Hematopoietic multipotent progenitor cell treated with erythropoietin and hydrocortisone succinate and interleukin-3 and kit ligand, for 15 days (in vitro differentiated cells): ENCODE measurements at places on chromosomes 16 and 17.

GRCh38 chr16:75019007-75019406 lies 20.2 kb downstream of the ZNRF1 start:
- DNase-seq = no peak

- DNase-seq = no peak
Measured at GRCh38 chr16:60979119-60979518, 1057.1 kb downstream of the CDH8 start.

GRCh38 chr17:43553573-43553972 lies 7.4 kb upstream of the ETV4 start:
- DNase-seq = no peak

GRCh38 chr16:68179196-68179795 lies 56.6 kb downstream of the ESRP2 start:
- DNase-seq = no peak

DNA sequence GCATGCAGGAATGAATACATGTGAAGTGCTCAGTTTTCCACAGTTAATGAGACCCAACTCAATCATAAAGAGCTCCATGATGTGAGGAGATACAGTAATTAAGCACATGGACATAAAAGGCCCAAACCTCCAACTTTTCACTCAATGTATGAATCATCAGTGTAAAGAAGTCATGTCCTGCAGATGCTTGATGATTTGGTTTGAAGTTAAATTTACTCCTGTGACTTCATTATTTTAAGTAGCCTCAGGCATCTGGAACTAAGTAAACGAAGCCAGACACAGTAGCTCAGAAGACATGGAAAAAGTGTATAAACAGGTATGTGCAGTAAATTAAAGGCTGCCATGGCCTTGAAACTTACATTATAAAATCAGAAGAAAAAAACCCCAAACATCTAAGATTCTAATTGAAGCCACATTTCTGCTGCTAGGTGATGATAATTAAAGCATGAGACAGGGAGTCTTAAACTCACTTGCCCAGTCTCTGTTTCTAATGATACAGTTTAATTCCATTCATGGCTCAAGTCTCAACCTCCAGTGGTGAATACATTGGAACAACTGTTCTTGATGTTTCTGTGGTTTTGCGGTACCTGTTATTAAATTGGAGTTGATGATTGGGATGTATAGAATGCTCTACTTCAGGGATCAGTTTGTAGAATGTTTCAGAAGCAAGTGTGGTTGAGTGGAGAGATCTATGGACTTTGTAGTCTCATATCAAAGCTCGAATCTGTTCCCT lies 28.9 kb upstream of the CCL2 start:
- DNase-seq = no peak

DNA sequence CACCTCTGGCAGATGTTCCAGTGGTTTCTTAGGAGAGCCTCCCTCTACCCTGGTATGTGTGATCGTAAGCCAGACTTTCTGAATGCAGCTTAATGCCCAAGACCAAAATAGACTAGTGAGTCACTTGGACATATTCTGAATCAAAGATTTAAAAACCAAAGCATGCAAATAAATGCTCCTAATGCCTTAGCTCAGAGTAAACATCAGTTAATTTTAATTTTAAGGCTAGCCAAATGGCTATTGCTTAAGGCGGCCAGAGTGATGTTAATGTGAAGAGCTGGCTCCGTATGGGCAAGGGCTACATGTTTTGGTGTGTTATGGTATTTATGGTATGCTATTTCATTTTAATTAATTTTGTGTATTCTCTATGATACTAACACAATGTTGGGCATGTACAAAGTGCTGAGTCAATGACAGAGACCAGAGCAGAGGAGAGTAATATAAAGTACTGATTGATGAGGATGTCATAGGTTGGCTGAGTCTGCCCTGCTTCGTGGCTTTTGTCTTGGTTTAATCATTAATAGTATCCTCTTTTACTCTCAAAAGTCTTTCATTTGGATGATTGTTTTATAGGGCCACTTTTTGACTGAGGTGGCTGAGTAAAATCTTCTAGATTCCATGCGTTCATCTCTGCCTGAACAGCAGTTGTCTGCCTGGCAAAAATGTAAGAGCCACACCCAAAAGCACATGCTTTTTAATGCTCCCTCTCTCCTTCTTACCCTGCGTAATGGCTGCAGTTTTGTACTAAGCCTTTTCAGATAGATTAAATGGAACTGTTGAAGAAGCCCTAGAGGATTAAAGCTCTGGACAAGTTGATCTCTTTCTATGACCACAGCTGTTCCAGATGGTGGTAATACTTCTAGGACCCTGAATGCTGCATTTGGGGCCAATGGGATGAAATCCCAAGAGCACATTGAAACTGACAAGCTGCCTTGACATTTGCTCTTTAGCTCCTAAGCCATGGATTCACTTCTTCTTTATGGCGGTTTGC lies 59.6 kb downstream of the MAP2K6 start:
- DNase-seq = no peak

DNA sequence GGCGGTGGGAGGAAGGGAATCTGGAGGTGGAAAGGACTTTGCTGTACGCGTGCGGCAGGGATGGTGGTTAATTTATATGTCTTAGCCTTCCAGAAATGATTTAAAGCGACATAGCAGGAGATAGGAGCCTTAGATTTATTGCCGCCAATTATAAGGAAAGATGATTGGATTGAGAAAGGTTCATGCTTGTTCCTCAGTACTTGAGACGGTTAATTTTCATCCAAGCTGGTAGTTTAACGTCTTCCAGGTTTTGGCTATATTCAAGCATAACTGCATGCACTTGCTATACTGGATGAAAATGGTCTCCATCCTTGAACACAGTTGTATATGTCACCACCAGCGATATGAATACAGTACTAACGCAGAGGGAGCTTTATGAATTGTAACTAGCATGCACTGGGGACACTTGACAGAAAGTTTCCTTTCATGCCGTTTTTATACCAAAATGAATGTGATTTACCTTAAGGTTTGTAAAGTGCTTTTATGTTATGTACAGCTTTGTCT lies 610 bp upstream of the PEX12 start:
- DNase-seq = no peak

- no peak for DNase-seq
Measured at GRCh38 chr17:48746916-48747444, 18.4 kb upstream of the HOXB13 start.

DNA sequence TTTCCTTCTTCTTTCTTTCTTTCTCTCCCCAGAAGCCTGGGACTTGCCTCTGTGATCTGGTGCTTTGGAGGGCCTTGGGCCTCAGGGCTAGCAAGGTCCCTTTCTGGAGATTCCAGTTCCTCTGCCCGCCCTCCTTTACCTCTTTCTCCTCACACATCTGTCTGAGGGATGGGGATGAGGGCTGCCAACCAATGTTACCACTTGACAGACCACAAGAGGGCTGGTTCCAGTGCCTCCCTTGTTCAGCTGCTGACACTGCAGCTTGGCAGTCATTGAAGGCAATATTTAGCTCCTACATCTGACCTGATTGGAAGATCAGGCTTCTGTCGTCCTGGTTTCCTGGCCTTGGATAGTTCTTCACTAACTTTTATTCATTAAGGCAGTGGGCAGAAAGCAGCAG lies 3.6 kb upstream of the ZNF652 start:
- no peak for DNase-seq

DNA sequence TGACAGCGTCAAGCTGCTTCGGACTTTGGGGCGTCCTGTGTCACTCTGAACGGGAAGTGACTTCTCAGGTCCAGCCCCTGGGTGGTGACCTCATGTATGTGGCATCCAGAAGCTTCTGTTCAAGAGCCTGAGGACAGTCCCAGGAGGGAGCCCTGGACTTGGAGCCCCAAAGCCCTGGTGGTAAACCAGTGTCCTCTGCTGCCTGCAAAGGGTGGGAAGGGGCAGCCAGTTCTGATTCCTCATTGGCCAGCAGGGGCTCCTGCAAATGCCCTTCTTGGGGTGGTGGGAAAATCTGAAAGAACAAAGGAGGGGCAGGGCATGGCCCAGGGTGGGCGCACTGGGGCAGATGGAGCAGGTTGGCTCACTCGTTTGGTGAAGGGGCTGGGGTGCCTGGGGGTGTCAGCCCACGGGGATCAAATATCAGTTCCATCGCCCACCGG lies 1.6 kb downstream of the OSGIN1 start:
- no peak for DNase-seq

- DNase-seq = no peak
Measured at GRCh38 chr17:62628831-62629555, 1.5 kb downstream of the MRC2 start.

DNA sequence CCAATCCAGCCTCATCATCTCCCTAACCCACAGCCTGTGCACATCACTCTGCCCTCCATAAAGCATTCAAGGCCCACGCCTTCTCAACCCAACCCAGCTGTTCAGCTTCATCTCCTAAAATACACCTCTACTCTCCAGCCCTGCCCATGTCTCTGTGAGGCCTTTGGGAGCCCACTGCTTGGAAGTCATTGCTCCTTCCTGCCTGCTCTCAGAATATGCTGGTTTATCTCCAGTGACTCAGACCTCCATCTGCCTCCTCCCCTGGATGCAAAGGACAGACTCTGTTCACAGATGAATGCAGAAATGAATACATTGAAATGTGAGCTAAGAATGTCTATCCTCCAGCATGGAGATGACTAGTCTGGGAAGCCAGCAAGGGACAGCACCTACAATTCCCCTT lies 19.0 kb downstream of the KCNG4 start:
- no peak for DNase-seq

GRCh38 chr17:34589120-34589965 lies 10.0 kb downstream of the TMEM132E start:
- DNase-seq = no peak
